ENCODE measurements at places on chromosomes 3 and 15. TPM values are rescaled to one million over a fixed set of nuclear protein-coding genes. Genes with fewer than 3 reads are reported as not detected.

DNA sequence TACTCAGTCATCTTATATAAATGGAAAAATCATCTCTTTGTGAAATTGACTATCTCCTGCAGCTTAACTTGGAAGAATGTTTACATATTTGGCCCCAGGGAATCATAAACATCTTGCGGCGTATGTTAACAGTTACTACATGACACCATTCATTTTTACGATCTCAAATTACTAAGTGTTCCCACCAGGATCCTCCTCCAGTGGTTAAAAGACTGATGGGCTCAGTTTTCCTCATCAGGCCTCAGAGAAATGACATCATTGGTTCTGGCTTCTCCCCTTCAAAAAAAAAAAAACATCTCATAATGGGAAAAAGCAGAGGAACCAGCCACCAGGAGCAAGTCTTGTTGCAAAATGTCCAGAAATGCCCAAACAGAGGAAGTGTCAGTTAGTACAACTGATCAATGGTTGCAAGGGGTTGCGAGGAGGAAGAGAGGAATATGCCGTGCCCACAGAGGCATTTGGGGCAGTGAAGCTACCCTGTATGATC, 70.5 kb upstream of the LIPC start:
- peak; percentile 66 for DNase-seq

DNA sequence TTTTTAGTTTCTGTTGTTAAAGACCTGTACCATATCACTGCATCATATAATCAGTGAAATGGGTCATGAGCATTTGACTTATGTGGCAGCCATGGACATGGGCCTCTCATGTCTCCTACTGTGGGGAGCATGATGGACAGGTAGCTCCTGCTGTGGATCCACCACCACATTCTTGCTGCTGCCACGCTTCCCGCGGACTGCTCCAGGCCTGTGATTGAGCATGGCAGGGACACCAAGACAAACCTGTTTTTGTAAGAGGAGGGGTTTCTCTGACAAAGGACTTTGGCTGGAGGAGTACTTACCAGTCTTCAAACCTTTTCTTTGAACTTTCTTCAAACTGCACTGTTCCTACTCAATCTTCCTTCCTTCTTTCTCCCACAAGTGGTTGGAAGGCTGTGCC, 17.9 kb upstream of the P2RY14 start:
- DNase-seq: no peak

DNA sequence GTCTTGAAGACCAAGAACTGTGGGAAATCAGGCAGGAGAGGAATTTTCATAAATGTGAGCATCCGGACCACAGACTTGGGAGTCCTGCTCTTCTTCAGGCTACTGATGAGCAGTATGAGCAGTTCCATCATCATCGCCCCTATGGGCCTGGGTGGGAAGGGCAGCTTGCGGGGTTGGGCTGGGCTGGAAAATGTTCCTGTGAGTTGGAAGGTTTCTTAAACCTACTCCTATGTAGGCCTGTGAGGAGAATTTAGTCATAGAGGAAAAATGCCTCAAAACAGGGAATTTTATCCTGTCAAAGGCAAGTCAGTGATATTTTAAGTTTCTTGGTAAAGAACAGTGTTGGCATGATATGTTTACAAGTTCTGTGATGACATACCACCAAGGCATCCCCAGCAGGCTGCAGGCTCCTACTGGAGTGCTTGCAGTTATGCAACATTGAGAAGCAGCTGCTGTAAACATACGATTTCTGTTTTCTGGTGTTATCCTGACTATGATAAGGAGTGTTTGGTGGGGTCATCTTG, 10.3 kb downstream of the MASP1 start:
- DNase-seq: peak; percentile 14

DNA sequence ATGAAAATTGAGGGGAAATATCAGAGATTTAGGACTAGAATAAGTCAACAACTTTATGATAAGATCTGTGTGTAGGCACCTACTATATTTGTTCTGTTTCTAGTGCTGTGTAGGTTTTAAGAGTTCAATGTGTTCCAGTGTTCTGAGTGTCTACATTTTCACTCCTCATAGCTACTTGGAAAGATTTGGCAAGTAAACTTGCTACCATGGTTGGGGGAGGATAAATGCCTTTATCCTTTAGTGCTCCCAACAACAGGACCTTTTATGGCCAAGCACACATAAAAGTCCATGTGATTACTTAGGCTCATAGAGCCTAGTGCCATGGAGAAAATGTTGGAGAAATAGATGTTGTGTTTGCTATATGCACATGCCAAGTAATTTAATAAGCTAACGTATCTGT, 64.0 kb downstream of the LYSMD4 start:
- no peak for DNase-seq

CHL1 gene
- under 0.01 TPM for total RNA-seq

CMTM8 gene
- total RNA-seq: 4.8 TPM

GRCh38 chr15:80375968-80376891, 28.0 kb upstream of the ARNT2 start:
- no peak for DNase-seq

DNA sequence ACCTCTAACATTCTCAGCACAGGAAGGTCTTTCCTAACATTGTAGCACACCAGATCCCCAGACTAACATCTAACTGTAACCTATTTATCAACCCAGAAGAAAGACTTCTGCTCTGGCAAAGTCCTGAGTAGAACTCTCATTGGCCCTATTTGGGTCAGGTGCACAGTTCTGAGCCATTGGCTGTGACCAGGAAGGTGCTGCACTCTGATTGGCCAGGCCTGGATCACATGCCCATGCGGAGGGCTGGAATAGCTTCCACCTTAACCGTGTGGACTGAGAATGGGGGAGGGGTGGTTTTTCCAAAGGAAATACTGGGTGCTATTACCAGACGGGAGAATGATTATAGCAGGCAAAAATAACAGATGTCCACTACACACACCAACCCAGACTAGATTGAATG, 11.5 kb downstream of the FEZF2 start:
- DNase-seq: no peak

SORD gene
- total RNA-seq: 11.2 TPM

CFAP44 gene
- total RNA-seq: 3.0 TPM

GRCh38 chr3:71247221-71247957, 336.1 kb downstream of the FOXP1 start:
- DNase-seq: peak; percentile 10

DNA sequence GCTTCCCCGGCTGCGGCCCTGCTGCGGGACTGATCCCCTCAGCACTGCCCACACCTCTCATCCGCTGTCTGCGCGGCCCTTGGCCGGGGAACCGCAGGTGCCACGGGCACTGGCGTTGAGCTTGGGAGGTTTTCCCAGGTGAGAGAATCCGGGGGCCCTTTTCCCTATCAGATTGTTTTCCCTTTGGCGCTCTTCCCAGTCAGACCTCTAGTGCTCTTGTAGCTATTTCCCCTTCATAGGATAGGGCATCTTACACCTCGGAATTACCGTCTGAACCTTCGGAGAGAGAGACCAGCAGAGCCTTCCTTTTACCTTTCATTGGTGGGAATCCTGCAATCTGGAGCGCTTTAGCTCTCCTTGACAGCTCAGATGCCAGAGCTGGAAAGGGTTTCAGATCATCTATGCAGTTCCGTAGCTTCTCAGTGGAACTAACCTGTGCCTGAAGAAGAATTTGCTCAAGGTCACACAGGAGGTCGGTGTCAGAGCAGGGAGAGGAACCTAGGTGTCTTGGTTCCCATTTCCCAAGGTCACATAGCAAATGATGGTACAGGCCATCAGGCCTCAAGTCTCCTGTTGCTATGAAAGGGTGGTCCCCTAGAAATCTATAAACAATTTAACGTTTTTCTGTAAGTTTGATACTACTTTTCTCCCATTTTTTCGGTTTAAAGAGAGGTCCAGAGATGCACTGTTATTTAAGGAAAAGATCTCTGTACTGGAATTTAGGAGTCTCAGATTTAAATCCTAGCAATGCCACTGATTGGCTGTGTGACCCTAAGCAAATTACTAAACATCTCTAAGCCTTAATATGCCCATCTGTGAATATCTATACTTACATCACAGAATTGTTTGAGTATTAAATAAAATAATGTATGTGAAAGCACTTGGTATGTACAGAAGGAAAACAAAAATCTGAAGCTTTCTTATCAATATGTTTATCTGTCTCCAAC, 916 bp downstream of the IDH3A start:
- DNase-seq: no peak

SLC22A14 gene
- total RNA-seq: 0.78 TPM

Data from myocyte (in vitro differentiated cells).